Activated naive CD4-positive, alpha-beta T cell treated with anti-CD3 and anti-CD28 coated beads, Interleukin-2, amount 50 U/mL, for 16 hours (primary cell): ENCODE measurements at places on chromosomes 12 and 14.

DNA sequence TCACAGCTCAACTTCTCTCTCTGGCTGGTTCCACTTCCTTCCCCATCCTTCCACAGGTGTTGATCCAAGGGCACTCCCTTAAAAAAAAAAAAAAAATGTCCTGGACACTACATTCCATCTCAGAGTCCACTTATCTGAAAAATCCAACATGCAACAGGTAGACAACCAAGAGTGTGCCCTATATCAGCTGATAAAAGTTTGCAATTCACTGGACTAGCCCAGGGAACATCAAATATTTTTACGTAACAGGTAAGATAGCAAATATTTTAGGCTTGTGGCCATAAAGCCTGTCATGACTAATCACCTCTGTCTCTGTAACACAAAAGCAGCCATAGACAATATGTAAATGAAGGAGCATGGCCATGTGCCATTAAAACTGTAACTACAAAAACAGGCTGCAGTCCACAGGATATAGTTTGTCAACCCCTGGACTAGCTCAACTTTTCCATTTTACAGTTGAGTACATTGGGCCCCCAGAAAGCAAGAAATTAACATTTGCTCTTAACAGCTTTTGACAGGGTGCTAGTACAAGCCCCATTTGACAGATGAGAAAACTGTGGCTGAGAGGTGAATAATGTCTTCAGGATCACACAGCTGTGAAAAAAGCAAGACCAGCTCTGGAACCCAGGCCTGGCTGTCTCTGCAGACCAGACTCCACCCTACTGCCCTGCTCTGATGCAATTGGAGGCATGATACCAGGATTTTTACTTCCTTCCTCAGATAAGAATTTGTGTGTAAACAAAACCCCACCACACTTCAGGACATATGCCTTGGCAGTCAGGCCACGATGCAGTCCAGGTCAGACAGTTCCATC lies 68.9 kb downstream of the CMKLR1 start:
- DNase-seq = no peak

- no peak for DNase-seq
Measured at GRCh38 chr12:50524621-50525020, 19.8 kb downstream of the DIP2B start.

GRCh38 chr12:110579535-110580253 lies 3.4 kb downstream of the PPTC7 start:
- no peak for DNase-seq

DNA sequence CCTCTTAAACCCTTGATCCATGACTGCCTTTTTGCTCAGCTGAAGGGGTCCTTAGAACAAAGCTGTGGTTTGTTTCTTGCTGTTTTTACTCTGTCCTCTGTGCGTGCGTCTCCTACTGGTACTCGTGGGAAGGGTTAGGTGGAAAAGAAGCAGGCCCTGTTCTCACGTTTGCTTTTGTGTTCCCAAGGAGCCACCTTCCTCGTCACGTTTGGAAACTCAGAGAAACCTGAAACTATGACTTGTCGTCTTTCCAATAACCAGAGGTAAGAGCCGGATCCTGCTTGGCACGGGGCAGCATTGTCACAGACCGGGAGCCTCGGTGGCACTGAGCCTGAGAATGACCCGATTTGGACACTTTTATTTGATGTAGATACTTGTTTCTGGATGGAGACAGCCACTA lies 13.1 kb downstream of the ZFYVE21 start:
- DNase-seq = no peak

GRCh38 chr14:24924544-24924943 lies 125.4 kb downstream of the STXBP6 start:
- DNase-seq = no peak

GRCh38 chr12:3931206-3931605 lies 58.0 kb upstream of the PARP11 start:
- DNase-seq = no peak

GRCh38 chr12:93174048-93174447 lies 203.7 kb upstream of the NUDT4 start:
- DNase-seq = no peak
